ENCODE measurements at places on chromosomes 12 and 14. TPM values are rescaled to one million over a fixed set of nuclear protein-coding genes. Genes with fewer than 3 reads are reported as not detected.

The NAP1L1 gene
- 191 TPM for total RNA-seq

The MYO1H gene
- total RNA-seq, result 0.16 TPM

The PACS2 gene
- total RNA-seq, result 75.8 TPM

The TCL1A gene
- 0.31 TPM for total RNA-seq

The NRXN3 gene
- total RNA-seq, result 35.6 TPM

Data from occipital lobe (tissue), 3 donors.